ENCODE measurements at places on chromosomes 16 and 17.

DNA sequence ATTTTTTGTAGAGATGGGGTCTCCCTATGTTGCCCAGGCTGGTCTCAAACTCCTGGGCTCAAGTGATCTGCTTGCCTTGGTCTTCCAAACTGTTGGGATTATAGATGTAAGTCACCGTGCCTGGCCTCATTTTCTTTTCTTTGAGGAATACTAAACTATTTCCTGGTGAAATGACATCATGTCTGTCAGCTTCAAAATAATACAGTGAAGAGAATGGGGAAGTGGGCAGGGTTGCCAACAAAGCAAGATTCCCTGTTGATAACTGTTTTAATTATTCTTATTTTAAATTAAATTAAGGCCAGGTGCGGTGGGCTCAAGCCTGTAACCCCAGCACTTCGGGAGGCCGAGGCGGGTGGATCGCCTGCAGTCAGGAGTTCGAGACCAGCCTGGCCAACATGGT lies 21.1 kb downstream of the PIPOX start:
- peak; percentile 44 for DNase-seq

GRCh38 chr17:40491486-40491885 lies 9.9 kb downstream of the TNS4 start:
- DNase-seq: no peak

GRCh38 chr16:67517155-67517445 lies 11.5 kb upstream of the RIPOR1 start:
- no peak for DNase-seq

DNA sequence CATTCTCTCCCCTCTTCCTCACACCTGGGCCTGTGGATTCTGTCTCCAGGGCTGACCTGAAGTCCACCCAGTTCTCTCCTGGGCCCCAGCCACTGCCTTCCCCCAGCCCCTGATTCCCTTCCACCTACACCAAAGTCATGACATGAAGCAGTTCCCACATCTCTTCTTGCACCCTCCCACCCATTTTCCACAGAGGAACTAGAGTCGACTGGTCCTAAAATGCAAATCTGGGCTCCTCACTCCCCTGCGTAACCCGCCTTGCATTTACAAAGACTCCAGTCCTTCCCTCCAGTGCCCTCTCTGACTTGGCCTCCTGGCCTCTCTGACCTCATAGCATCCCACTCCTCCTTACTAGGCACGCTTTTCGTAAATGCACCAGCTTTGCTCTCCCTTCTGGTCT lies 14.8 kb downstream of the COX6A2 start:
- DNase-seq: no peak

- no peak for DNase-seq
These were observed 481 bp downstream of the MYO19 start for GRCh38 chr17:36533935-36534839.
